ENCODE measurements at places on chromosomes 7 and 10.

GRCh38 chr7:4286351-4286750 lies 395.7 kb upstream of the FOXK1 start:
- DNase-seq: no peak

GRCh38 chr7:77971726-77972125 lies 173.2 kb downstream of the PHTF2 start:
- no peak for DNase-seq

DNA sequence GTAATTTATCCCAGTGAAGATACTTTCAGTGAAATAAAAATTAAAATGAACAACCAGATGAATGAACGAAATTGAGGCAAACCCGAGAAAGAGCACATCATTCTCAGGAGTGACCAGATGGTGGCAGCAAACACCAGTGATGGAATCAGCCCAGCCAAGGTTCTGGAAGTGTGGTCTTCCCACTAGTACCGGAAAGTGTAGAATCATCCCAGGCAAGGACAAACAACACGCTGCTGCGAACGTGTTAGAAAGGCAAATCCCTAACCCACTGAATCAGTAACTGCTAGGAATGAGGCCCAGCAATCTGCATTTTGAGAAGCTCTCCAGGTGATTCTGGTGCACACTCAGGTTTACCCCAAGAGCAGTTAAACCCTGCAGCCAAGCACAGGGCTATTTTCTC lies 15.5 kb upstream of the SLC18A3 start:
- DNase-seq: no peak

DNA sequence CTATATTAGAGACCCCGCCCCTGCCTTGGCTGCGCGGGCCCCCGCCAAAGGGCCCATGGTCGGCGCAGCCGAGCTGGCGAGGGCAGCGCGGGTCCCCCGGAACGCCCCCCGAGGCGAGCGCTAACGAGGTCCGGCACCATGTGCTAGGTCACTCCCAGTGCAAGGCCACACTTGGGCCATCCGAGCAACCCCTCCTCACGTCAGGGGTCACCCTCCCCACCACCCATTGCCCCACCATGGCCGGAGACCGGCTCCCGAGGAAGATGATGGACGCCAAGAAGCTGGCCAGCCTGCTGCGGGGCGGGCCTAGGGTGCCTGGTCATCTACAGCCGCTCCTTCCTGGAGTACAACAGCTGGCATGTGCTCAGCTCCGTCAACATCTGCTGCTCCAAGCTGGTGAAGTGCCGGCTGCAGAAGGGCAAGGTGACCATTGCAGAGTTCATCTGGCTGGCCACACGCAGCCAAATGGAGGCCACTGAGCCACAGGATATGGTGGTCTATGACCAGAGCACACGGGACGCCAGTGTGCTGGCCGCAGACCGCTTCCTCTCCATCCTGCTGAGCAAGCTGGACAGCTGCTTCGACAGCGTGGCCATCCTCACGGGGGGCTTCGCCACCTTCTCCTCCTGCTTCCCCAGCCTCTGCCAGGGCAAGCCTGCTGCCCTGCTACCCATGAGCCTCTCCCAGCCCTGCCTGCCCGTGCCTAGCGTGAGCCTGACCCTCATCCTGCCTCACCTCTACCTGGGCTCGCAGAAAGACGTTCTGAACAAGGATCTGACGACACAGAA lies 12.4 kb upstream of the SEC24C start:
- DNase-seq: no peak

GRCh38 chr7:30684351-30684750 lies 2.1 kb upstream of the CRHR2 start:
- DNase-seq: no peak

DNA sequence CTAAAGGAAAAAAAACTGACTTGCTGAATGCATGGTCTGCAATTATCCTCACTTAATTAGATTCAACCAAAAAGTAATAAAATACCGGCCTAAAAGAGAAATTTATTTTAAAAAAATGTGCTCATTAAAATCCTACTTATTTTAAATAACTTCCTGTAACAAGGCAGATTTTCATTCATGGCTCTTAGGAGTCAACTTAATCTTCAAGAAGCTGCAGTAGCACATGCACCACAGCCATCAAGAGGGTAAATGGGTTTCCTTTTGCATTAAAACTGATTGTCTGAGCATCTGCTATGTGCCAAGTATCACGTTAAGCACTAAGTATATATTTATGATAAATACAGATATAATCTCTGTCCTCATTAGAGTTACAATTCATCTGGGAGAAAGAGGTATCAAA lies 69.9 kb downstream of the SNX13 start:
- DNase-seq: no peak

DNA sequence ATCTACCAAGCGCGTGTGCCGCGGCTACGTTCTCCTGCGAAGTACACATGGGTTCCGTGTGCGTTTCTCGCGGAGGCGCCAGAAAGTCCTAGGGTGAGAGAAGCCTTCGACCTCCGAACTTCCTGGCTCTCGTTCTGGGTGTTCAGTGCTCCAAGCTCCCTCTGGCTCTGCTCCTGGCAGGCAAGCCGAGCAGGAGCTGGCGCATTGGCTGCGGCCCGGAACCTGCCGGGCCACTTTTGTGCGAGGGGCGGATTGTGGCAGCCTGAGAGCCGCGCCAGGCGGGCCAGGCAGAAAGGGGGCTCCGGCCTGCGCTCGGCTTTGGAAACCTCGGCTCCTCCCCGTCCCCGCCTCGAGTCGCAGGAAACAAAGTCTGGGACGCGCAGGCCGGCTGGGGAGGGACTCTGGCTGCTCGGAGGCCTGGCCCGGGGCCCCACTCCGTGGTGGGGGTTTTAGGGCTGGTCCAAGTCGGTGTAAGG lies 9.6 kb downstream of the EMX2 start:
- DNase-seq: no peak

GRCh38 chr7:235576-236395 lies 43.4 kb downstream of the FAM20C start:
- DNase-seq: no peak

DNA sequence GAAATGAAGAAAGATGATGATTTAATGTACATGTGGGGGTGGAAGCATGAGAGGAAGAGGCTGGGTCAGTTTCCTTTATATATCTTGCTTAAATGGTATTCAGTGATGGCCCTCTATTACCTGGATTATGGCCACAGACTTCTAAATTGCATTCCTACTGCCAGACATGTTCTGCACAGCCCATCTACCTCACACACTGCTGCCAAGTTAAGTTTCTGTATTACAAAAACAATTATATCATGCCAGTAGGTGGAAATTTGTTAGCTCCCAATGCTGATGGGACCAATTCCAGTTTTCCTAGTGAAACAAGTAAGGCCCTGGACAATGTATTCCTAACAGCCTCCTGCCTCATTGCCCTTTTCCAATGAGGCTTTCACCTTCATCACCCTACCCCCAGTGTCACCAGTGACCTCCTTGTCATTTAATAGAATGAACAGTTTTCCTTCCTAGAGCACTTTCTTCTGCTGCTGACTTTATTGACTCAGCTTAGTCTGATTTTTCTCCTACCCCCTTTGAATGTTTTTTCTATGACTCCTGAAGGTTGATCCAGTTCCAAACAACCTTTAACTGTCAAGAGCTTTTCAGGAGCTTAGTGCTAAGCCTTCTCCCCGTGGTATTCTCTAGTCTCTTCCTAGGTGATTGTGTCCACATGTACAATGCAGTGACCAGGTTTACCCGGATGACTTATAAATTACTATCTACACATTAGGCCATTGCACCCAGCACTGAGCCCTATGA lies 316.6 kb upstream of the ANKRD30A start:
- no peak for DNase-seq

DNA sequence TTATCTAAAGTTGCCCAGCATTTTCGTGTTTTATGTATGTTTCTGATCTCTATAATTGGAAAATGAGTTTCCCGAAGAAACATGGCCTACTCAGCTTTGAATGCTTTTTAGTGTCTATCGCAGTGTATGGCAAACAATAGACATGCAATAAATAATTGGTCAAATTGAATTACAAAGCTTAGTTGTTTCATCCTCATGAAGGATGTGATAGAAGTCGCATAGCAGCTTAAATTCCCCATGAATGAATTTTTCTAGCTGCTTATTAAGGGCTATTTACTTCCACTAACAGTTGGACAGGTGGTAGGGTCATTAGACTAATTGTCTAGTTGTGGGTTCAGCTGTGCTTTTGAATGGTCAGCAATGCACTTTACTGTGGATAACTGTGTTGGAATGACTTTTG lies 467.3 kb upstream of the MBL2 start:
- DNase-seq: no peak

GRCh38 chr7:85204496-85204895 lies 17.6 kb upstream of the SEMA3D start:
- no peak for DNase-seq

- DNase-seq: no peak
These were observed 27.0 kb downstream of the RAPGEF5 start for GRCh38 chr7:22329816-22330524.

DNA sequence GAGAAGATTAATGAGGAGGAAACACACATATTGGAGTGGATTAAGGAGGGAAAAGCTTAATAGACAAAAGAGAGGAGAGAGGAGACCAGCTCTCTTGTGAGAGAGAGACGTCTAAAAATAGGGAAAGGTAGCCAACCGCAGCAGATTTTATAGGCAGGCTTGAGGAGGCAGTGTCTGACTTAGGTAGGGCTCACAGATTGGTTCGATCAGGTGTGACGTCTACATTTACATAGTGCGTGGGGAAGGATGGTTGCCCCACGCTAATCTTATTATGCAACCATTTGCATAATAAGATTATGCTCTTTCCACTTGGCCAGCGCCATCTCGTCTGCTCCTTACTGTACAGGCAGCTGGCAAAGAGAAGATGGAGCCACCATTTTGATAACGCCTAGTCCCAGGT lies 122.0 kb downstream of the MARCHF5 start:
- no peak for DNase-seq

GRCh38 chr7:33593611-33594010 lies 311.7 kb upstream of the BMPER start:
- DNase-seq: no peak

DNA sequence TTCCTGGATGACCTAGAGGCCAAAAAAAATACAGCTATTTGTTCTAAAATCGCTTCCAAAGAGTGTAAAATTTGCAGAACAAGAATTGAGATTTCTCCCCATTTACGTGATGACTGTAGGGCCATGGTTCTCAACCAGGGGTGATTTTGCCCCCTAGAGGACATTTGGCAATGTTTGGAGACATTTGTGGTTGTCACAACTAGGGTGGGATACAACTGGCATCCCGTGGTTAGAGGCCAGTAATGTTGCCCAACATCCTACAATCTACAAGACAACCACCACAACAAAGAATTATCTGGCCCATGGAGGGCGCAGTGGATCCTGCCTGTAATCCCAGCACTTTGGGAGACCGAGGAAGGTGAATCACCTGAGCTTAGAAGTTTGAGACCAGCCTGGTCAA lies 22.8 kb upstream of the MALSU1 start:
- DNase-seq: no peak

DNA sequence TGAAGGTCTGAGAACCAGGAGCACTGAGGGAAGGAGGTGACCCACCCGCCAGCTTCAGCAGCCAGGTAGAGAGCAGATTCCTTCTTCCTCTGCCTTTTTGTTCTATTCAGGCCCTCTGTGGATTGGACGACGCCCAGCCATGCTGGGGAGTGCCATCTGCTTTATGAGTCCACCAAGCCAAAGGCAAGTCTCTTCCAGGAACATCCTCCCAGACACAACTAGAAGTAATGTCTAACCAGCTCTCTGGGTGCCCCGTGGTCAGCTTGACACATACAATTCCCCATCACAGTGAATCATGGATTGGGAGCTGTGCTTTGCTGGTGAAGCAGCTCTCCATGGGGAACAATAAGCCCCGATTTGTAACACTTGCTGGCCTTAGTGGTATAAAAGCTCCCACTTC lies 125.2 kb downstream of the CCDC3 start:
- no peak for DNase-seq

- DNase-seq: no peak
These were observed 9.8 kb upstream of the GIMAP5 start for GRCh38 chr7:150727381-150727780.

DNA sequence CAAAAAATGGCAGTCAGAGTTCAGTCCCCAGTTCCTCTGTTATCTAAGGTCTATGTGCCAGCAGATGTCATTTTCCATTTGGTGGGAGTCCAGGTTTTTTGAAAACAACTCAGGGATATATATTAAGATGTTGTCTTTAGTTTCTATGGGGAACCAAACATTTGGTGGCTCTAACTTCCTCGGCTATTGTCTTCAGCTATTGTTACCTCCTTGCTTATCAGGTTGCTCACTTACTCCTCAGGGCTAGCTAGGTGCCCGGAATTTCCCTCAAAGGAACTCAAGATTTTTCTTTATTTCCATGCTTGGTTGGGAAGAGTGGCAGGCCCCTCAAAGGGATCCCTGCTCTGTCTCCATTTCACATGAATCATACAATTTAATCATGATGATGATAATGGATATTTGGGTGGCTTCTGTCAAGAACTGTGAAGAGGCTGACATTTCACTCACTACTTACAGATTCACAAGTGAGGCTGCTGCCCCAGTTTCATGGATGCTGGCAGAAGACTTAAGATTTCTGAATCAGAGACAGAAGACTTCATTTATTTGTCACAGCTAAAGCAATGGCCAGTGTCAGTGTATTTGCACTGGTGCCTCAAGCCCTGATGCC lies 182.8 kb downstream of the PKD1L1 start:
- no peak for DNase-seq

DNA sequence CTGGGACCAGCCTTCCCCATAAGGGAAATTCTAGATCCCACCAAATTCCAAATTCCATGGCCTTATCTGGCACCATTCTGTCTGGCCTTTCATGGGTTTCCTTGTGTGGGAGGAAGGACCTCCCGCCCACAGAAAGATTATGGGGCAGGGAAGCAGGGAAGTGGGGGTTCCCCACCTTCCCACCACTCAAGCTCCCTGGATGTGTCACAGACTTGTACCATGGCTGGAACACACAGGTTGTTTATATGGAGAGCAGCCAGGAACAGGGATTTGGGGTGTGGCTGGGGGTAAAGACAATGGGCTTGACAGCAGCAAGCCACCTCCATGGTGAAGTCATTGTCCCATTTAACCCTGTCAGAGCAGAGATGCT lies 18.3 kb downstream of the UNC5B start:
- DNase-seq: no peak

DNA sequence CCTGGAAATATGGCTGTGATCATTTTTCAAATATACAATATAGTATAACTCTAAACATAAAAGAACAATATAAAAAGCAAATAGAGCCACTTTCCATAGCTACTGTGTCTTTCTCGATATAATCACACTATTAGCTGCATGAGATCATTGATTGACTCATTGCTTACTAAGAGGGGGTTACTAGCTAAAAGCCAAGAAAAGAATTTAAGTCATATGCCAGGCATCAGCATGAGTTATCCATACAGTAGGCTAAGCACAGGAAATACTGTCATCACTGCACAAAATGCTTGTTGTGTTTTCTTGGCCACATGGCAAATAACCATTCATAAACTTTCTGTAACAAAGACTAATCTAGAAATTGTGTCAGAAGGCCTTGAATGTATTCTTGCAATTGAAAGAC lies 18.8 kb upstream of the ABCB5 start:
- DNase-seq: no peak

GRCh38 chr7:95531605-95532219 lies 46.0 kb downstream of the ASB4 start:
- no peak for DNase-seq
